OCI-M1 (cell line): ENCODE measurements at places on chromosomes 11 and 22.

GRCh38 chr11:88337181-88337986, at the start of gene CTSC:
Gene CTSC, minus strand, starts transcription at chr11:88337736. Its CDS starts 64 bp downstream, at chr11:88337672.
- peak; percentile 100 for DNase-seq

DNA sequence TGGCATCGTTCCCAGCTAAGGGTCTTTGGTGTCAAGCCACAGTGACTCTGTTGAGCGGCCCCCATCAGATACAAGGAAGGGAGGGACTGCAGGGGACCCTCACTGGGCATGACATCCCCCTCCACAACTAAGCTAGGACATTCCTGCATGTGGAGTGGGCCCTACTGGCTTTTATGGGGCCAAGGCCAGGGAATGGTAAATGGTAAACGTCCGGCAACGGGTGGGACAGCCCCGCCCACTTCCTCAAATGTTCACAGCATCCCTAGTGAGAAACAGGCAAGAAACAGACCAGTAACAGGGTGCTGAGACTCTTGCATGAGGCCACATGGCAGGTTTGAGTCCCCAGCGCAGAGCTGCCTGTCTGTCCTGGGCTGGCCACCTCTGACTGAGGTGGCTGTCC, 4.4 kb downstream of the TMPRSS6 start:
- DNase-seq, result peak; percentile 10

GRCh38 chr11:77353131-77353530, 51.6 kb upstream of the GDPD4 start:
- no peak for DNase-seq

- DNase-seq, result peak; percentile 82
These were observed 500 bp upstream of the ADSL start for GRCh38 chr22:40345815-40346184.

- DNase-seq, result no peak
These were observed 59.5 kb upstream of the AMOTL1 start for GRCh38 chr11:94708642-94709041.

- no peak for DNase-seq
These were observed 201.7 kb downstream of the ARHGAP42 start for GRCh38 chr11:100888836-100889235.

DNA sequence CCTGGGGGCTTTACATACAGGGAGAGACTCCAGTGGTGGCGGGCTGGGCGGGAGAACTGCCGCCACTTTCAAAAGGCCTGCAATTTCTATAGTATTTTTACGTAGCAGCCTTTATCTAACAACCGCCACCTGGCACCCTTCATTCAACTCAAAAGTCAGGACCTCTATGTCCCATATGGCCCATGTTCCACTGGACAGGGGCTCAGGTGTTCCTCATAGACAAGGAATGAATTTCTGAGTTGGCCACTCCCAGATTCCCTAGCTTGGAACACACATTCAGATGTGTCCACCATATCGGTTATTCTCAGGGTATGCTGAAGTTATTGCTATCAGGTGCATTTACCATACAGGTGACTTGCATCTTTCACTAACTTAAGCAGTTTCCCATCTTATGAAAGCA, 29.9 kb downstream of the RNF169 start:
- no peak for DNase-seq

GRCh38 chr11:57294225-57295131, 30.3 kb downstream of the TNKS1BP1 start:
- no peak for DNase-seq

- DNase-seq, result no peak
These were observed 8.0 kb downstream of the JAML start for GRCh38 chr11:118216621-118217481.

- peak; percentile 74 for DNase-seq
These were observed 33.4 kb downstream of the FDX1 start for GRCh38 chr11:110463153-110463552.

- DNase-seq, result no peak
These were observed 45.0 kb downstream of the CWC15 start for GRCh38 chr11:94928117-94928990.
